ENCODE measurements at places on chromosomes 5 and 9. TPM values are rescaled to one million over a fixed set of nuclear protein-coding genes. Genes with fewer than 3 reads are reported as not detected.

Gene TMOD1
- 11.0 TPM for polyA plus RNA-seq

Gene IL13
- not detected for polyA plus RNA-seq

Gene CYSRT1
- polyA plus RNA-seq: not detected

Gene LCP2
- 207 TPM for polyA plus RNA-seq

Gene STK32A
- polyA plus RNA-seq: not detected

Gene NR6A1
- not detected for polyA plus RNA-seq

Gene ADAMTS12
- not detected for polyA plus RNA-seq

Gene PPIC
- not detected for polyA plus RNA-seq

Gene MELK
- polyA plus RNA-seq: 2.5 TPM

Gene EQTN
- not detected for polyA plus RNA-seq
